ENCODE measurements at places on chromosomes 2 and 18.

- no peak for DNase-seq
Observed at GRCh38 chr2:230734247-230735175, 21.9 kb downstream of the CAB39 start.

- DNase-seq: no peak
Observed at GRCh38 chr2:21451403-21451802, 327.6 kb downstream of the TDRD15 start.

GRCh38 chr2:6676776-6677175 lies 188.9 kb downstream of the CMPK2 start:
- DNase-seq: no peak

GRCh38 chr2:222410534-222410933 lies 13.8 kb upstream of the SGPP2 start:
- DNase-seq: peak; percentile 79

DNA sequence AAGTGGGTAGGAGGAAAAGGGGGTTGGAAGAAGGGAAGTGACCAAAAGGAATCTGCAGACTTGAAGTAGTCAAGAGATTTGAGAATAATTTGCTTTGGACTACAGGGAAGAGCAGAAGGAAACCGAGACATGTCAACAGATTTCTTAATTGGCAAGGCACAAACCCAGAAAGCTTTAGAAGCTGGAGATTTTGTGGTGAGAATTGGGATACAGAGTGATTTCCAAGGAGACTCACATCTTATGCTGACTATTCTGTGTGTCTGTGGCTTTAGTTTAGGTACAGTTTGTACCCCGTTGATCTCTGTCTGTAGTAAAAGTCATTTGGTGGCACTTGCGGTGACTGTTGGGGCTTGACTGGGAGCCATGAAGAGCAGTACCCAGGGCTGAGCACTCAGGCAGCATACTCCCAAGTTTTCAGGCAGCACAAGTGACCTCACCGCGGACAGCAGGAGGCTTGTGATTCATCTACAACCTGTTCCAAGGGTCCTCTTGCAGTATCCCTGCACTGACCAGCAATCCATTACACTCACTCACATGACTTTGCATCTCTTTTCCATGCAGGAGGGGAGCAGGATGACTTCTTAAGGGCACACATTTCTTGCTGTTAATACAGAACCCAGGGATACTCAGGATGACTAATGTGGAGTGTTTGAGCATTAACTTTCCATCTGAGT lies 97.1 kb upstream of the TNP1 start:
- DNase-seq: no peak

DNA sequence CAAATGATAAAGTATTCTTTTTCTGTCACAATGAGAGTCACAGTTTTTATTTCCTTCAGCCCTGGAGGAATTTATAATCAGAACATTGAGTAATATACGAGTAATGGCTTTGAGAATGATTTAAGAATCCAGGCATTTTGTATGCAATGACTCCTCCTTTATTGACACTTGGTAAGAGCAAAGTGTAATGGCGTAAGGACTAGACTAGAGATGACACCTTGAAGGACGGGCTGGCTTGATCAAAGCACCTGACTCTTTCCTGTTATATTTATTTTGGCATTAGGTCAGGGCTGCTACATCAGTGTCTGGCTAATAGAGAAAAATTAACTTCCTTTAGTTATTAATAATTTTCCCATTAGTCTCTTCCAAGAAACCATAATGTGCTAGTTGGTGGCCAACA lies 482.4 kb upstream of the GCFC2 start:
- DNase-seq: no peak

GRCh38 chr2:160224060-160224459 lies 24.0 kb upstream of the ITGB6 start:
- DNase-seq: no peak

DNA sequence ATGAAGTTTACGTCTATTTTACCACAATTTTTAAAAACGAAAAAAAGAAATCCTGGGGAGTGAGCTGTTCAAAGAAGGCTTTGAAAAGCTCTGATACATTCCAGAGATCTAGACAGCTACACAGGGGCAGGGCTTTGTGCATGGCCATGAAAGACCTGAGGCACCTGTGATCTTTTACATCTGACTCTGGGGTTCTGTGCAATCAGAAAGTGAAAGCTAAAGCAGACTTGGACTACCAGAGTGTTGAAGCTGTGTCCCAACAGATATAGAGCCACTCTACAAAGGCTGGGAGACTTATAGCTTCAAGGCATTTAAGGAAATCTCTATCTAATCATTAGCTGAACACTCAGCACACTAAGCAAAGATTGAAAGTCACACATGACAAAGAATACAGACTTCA lies 34.1 kb downstream of the PARD6G start:
- no peak for DNase-seq

DNA sequence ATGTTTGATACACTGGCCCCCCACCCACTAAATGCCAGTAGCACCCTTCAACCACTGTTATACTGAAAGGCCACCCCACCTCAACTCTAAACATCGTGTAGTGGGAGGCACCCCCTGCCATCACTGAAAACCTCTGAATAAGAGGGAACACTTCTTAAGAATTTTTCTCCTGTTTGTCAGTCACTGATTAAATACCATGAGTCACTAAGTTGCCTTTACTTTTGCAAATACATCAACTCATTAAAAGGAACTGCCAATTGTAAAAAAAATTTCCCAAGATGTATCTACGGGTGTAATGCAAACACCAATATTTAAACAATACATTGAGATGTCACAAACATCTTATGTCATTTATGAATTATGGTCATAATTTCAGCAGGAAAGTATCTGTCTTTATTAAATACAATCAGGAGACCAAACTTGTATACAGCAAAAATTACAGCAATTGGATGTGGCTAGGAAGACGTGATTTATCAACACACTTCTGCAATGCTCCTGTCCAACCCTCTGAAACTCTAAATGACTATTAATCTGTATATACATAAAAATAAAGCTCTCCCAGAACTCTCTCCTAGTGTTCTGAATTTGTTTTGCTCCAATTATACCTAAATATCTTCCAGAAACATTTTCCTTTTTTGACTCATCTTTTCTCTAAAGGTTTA lies 144.1 kb upstream of the STK17B start:
- no peak for DNase-seq

DNA sequence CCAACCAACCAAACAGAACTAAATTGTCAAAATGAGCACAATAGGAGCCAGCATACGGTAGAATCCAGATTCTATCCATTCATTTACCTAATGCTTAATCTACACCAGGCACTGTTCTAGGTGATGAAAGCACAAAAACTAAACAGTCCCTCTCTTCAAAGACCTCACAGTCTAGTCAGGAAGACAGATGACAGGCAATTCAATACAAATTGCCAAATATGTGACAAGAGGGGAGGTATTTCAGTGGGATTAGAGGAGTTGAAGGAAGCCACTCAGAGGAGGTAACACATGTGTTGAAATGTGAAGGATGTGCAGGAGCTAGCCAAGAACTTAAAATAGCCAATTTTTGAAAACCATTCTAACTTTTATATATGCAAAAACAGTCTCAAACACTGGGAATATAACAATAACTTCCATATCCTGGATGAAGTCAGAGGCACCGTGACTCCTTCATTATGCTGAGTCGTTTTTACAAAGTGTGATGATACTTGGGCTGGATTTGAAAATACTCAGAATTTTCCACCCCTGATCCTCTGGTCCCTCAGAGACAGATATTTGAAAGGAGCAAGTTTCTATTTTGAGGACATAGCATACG lies 204.9 kb downstream of the PID1 start:
- DNase-seq: no peak

- peak; percentile 54 for DNase-seq
Observed at GRCh38 chr2:197255543-197255942, 55.0 kb downstream of the ANKRD44 start.

DNA sequence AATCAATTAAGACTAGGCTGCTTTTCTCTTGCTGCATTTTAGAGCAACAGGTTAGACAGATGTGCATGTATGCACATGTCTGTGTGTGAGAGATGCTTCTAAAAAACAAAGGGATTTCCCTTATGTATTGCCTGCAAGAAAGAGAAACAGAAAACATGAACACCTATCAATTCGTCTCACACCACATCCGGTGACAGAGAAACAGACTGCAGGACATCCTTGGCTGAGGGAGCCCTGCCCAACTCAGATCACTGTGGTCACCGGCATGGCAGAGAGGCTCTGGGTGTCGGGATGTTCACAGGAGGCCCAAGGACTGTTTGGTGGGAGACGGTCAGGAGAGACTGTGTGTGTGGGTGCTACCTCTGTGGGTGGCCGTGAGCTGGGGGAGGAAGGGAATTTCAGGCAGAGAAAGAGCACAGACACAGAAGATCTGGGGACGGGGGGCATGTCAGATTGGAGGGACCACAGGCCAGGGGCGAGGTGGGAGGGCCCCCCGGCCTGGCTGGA lies 24.9 kb downstream of the FHL2 start:
- DNase-seq: no peak

DNA sequence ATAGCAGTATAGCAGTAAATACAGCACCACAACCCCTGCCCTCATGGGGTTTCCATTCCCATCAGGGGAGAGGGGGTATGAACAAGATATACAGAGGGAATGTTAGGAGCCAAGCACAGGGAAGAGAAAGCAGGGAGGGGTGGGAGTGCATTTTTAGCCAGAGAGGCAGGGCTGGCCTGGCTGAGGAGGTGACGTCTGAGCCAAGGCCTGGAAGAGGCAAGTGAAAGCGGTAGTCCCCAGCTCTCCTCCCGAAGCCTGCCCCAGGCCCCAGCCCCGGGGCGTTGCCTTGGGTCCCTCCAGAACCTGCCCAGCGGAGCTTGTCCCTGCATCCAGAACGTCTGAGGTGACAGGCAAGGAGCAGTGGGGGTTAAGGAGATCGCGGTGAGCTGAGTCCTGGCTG lies 45.1 kb upstream of the FOSL2 start:
- no peak for DNase-seq

GRCh38 chr2:20836521-20836920 lies 13.6 kb upstream of the LDAH start:
- no peak for DNase-seq

DNA sequence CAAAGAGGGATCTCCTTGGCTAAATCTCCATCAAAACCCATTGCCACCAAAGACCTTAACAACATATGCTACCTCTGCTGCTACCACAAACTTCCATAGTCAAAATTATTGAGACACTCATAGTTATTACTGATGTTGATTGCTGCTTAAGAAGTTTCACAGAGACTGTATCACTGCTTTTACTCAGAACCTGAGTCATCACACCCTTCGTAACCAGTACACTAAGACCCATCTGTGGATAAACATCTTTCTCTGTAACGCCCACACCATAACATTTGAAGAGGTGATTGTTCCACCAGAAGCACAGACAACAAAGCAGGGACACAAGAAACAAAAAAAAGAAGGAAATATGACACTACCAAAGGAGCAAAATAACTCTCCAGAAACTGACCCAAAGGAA lies 1563.1 kb downstream of the LRP1B start:
- no peak for DNase-seq

- no peak for DNase-seq
Observed at GRCh38 chr2:73068147-73068546, 3.4 kb downstream of the SFXN5 start.

DNA sequence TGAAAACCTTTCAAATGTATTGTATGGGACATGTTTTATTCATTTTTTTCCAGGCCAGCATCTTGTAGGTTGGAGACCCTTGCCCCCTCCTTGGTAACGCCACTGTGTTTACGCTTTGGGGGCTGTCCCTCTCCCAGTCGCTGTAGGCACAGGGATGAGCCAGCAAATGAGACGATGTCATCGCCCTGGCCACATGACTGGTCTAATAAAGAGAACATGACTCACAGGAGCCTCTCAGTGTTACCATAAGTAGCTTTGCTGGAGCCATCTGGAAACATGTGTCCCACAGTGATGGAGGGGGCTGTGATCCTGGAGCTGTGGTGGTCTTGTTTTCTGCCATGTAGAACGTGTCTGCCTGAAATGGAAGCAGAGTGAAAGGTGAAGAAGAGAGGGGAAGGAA lies 78.9 kb downstream of the CD8B2 start:
- DNase-seq: no peak

GRCh38 chr2:230360028-230360427 lies 33.0 kb downstream of the SP140L start:
- DNase-seq: no peak

DNA sequence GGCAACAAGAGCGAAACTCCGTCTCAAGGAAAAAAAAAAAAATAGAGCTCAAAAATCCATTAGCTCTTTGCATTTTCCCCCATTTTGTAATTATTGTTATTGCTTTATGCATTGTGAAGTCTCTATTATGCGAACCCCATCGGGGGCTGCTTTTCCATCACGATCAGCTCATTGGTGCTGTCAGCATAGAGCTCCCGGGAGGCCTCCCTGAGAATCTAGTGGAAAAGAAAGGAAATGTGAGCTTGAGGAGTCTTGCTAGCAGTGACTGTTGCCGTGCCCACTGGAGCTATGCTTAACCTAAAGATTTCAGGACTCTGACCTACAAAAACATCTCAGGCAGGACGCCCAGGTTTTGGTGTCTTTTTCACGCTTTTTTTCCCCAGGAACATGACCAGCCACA lies 102.6 kb upstream of the NDUFV2 start:
- no peak for DNase-seq

DNA sequence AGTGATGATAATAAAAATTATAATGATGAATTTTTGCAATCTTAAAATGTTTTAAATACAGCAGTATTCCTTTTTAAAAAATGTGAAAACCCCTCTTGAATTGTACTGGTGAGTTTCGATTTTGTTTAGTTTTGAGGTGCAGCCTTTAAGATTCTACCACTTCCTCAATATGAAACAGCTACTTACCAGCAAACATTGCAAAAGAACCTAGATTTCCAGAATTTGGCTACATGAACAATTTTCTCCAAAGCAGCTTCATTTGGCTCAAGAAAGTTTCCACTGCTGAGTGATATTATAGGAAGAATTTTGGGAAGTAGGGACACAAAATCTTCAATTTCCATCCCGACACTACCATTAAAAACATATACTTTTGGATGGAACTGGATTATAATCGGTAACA lies 12.0 kb downstream of the TCF4 start:
- no peak for DNase-seq

- no peak for DNase-seq
Observed at GRCh38 chr2:16226943-16227664, 286.8 kb downstream of the MYCN start.

DNA sequence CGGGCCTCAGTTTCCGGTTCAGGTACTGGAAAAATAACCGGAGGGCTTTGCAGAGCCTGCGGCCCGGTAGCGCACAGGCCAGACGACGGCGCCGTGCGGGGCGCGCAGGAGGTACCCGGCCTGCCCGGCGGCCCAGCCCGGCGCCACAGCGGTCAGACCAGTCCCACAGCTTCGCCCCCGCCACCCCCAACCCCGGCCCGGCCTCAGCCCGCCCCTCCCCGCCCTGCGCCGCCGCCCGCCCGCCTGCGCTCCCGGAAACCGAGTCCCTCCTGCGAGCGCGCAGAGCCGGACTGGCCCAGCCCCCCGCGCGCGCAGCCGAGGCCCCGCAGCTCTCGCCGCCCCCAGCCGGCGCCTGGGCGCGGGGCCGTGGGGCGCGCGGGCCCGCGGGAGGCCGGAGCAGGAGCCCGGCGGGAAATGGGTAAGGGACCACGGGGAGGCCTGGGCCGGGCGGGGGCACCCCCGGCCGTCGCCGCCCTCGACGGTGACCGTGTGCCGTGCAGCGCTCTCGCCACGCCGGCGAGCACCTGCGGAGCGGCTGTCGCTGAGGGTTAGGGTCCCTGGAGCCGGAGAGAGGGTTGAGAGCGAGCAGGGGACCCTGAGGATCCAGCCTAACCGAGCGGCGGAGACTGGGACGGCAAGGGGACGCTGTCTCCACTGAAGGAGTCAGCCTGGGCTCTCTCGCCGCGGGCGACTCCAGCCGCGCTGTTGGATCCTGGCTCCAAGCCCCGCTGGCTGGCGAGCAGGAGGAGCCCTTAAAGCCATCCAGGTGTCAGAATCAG lies 16.5 kb upstream of the PSD4 start:
- DNase-seq: peak; percentile 64
